ENCODE measurements at places on chromosomes 11 and 22.

GRCh38 chr11:99234534-99234933 is 213.8 kb downstream of the CNTN5 start:
- no peak for DNase-seq

DNA sequence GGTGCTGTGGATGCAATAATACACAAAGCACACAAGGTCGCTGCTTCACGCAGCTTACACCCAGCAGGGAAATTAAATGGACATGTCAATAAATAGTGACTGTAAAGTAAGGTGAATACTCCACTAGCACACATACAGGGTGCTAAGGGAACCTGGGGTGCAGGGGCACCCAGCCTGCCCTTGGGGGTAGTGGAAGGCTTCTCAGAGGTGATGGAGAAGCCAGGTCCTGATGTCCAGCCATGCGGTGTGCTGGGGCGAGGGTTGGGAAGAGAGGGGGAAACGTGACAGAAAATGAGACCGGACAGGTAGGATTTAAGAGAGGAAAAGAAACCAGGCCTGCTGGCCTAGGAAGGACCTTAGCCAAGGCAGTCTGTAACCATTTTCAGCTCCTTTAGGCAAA is 200.5 kb downstream of the GRIK4 start:
- DNase-seq = no peak

DNA sequence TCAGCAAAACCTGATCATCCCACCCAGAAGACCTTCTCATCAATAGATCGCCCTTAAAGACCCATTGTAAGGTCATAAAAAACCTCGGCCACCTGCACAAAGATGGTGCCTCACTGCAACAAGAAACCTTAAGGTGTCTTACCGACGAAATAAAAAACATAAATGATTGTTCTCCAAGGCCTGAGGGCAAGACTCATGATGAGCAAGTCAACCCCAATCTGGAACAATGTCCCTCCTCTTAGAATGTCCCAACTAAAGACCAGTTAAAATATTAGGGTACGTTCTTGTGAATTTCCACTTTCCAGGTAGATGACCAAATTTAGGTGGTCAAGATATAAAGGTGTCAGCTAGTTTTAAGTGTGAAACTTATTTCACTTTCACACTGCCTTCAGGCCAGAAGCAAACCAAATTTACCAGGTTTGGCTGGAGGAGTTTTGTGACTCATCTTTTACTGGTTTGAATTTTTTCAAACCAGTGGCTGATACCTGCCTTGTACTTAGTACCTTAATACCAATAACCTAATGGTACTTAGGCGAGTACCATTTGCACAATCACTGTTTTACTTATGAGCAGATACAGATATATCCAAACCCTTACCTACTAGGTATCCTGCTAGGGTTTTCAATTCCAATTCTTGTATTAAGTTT is 14.9 kb downstream of the KDELR3 start:
- DNase-seq = no peak

- DNase-seq = no peak
These were observed 66.2 kb downstream of the DHCR7 start for GRCh38 chr11:71381781-71382505.

Data from amniotic epithelial cell (primary cell).